ENCODE measurements at places on chromosomes 11 and 22. TPM values are rescaled to one million over a fixed set of nuclear protein-coding genes. Genes with fewer than 3 reads are reported as not detected.

Gene GRIK4
- 2.9 TPM for total RNA-seq

Gene CHRNA10
- total RNA-seq, result 0.73 TPM

DNA sequence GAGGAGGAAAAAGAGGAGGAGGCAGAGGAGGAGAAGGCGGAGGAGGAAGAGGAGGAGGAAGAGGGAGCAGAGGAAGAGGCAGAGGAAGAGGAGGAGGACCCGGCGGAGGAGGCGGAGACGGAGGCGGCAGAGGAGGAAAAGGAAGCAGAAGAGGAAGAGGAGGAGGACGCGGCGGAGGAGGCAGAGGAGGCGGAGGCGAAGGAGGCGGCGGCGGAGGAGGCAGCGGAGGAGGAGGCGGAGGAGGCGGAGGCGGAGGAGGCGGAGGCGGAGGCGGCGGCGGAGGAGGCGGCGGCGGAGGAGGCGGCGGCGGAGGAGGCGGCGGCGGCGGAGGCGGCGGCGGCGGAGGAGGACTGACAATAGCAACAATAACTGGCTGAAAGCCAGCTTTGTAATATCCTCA, 616.6 kb downstream of the TBC1D22A start:
- DNase-seq, result no peak

DNA sequence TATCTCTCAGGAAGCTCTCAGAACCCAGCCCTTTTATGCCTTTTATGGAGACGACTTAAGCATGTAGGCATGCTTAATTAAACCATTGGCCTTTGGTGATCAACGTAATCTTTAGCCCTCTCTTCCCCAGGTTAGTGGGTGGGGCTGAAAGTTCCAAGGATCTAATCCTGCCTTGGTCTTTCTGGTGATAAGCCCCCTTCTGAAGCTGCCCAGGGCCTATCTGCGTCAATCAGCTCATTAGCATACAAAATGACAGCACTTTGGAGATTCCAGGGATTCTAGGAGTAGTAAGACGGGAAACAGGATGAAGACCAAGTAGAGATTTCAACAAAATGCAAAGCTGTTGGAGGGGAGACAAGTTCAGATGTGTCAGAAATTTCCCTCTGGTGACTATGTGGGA, 3.1 kb downstream of the FAM118A start:
- DNase-seq, result no peak
